ENCODE measurements at places on chromosomes 13 and 19.

DNA sequence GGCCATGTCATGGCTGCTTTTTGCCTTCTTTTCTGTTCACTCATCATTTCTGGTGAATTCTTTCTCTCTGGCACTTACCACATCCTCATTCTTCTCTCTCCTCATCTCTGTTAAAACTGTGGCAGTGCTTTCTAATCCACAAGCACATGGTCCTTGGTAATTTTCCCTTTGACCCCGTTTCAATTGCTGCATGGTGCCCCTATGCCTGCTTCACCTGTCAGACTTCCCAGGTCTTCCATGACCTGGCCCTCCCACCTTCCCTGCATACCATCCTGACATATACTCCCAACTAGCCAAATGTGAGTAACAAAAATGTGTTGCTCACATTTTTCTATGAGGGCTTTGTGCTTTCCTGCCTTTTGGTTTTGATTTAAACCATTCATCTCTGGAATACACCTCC, 286.5 kb downstream of the MTUS2 start:
- DNase-seq, result no peak

DNA sequence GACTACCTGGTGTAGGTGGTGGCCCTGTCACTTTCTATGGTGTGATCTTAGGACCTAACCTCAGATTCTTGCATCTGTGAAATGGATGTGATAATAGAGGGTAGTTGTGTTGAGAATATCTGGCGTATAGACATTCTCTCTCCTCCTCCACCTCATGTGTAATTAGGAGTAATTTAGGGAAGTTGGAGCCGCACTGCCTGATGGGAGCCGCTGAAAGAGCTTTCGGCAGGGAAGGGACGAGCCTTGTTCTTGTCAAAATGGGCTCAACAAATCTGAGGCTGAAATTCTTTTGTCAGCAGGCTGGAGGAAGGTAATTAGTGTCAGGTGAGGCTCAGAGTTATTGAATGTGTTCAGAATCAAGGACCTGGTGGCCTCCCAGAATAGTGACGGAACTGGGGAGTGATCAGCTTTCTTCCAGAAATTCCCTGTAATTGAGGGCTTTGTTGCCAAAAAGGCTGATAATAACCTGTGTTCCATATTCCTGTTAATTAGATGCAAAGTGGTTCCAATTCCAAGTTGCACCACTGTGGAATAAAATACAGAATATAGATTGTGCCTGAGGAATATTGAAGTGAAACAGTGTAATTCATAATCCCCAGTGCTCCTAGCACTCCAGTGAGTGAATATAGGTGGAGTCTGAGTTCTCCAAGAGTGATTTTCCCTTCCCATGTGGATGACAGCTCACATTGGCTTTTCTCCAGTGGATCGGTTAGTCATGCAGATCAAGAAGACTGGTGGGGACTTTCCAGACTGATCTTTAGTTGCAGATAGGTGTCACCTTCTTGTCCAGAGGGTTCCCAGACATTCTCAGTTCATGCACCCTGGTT, 47.5 kb downstream of the SPATA13 start:
- no peak for DNase-seq

DNA sequence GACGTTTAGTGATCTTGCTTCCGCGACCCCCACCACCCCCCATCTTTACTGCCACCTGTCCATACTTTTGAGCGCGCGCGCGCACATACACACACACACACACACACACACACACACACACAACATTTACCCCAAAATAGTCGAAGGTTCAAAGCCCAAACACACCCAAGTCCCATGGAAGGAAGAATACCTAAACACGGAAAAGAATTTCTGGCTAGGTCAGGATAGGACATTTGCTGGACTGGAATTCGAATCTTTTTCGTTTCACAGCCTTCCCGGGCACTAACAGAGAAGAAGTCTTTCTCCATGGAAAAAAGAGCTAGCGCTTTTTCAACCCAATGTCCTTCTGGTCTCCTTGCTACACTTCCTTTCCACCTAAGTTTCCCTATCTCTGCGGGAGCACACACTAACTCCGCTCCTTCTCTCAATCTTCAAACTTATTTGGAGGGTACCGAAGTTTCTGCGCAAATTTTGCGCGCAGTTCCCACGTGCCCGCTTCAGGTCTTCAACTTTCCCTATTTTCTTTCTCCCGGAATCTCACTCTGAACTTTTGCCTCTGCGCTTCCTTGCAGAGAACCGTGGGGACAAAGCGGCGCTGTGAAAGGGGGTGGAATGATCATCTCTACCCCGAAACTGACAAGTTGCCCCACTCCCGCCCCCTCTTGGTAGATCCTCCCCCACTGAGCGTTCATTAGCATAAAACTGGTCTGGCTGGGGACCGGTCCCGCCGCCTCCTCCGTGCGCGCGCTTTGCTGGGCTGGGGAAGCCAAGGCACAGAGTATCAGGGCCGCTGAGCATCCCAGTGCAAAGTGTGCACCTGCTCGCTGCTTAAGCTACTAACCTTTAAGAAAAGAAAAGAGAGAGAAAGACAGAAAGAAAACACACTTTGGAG, 2.7 kb downstream of the DACH1 start:
- no peak for DNase-seq

DNA sequence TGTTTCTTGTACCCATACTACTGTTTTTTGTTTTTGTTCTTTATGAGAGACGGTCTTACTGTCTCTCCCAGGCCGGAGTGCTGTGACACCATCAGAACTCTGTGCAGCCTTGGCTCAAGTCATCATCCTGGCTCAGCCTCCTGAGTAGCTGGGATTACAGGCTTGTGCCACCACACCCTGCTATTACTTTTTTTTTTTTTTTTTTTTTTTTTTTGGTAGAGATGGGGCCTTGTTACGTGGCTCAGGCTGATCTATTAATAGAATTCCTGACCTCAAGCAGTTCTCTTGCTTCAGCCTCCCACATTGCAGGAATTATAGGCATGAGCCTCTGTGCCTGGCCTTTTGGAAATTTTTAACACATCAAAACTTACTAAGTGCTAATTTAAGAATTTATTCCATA, 2.9 kb upstream of the ZNF304 start:
- no peak for DNase-seq

DNA sequence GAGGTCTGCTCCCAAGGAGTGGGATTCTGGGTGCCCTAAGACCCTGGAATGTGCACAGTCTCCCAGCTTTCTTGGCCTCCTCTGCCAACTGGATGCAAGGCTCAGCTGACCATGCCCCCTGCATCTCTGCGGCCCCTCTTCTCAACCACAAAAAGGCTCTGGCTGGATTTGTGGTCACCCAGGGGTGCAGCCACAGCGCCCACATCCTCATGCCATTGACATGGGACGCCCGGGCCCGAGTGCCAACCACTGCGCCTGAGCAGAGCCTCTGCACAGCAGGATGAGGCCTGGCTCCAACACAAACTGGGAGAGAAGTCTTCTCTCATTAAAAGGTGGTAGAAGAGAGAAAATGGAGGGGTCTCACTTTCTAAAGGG, 103.5 kb downstream of the FOXO1 start:
- DNase-seq, result no peak

GRCh38 chr13:32253911-32254399, 61.2 kb downstream of the ZAR1L start:
- DNase-seq, result no peak

DNA sequence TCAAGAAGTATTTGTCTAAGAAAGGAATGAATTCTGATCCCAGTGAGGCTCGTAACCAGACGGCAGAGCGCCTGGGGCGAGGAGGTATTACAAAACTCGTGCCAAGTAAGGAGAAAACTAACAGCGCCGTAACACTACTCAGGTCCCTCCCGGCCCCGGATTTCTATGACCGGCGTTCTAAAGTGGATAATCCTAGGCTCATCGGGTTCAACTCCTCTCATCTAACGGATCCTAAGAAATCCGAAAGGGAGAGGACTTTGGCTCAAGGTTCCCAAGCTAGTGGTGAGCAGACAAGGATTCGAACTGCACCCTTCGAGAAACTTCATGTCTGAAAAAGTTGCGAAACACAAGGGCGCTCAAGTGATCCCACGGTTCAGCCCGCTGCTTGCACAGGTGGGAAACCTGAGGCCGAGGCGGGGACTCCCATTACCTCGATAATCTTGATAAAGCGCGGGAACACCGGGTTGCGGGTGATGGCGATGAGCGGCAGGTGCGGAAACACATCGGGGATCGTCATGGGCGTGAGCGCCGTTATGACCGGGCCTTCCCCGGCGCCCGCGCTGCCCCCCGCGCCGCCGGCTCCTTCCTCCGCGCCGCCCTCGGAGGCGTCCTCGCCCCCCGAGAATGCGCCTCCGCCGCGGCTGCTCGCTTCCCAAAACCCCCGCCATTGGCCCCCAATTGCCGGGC, 529 bp downstream of the LONP1 start:
- no peak for DNase-seq

DNA sequence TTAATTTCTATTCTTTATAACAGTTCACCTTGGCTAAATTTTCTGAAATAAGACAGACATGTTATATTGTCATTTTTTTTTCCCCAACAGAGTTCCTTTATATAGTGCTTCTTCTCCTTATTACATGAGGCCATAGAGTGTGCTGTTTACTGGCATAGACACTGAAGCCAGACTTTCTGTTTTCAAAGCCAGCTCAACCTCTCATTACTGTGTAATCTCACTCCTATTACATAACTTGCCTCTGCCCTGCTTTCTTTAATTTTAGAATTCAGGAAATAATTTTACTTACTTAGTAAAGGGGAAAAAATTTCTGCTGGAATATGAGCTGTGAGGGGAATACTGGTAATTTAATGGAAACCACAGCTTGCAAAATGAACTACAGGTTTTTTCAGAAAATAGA, 1380.4 kb downstream of the SLITRK1 start:
- no peak for DNase-seq

- DNase-seq, result peak; percentile 13
These were observed 50.6 kb downstream of the CELF5 start for GRCh38 chr19:3274942-3275582.

DNA sequence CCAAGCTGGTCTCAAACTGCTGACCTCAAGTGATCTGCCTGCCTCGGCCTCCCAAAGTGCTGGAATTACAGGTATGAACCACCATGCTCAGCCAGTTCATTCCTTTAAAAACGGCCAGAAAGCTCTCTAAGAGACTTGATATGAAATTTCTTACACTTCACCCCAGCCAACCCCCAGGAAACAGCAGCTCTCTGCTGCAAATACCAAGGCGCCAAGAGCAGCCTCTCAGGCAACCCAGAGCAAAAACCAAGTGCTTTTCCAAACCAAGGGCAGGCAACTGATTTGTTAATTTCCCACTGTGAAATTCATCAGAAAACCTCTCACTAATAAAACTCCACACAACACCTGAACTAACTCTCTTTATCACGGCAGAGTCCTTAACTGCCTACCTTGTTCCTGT, 44.9 kb downstream of the LATS2 start:
- no peak for DNase-seq

GRCh38 chr13:91809161-91809560, 410.7 kb downstream of the GPC5 start:
- DNase-seq, result no peak

DNA sequence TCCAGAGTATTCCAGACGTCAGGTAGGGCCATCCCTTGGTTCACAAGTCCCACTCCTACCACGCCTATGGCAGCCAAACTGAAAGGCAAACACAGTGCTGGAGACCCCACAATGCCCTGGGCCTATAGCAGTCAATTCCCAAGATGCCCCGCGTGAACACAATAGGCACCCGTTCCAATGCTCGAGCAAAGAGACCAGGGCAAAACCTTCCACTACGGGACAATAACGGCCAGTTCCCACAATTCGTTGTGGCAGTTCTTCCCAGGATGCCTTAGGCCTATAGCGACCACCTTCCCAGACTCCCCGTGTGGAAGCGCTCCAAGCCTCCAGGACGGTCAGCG, 538 bp downstream of the ZNF428 start:
- DNase-seq, result peak; percentile 44
